ENCODE measurements at places on chromosomes 7 and 10.

- no peak for DNase-seq
These were observed 42.7 kb downstream of the LAMB1 start for GRCh38 chr7:107960272-107960671.

GRCh38 chr10:129761197-129761972 lies 202.7 kb downstream of the EBF3 start:
- DNase-seq, result no peak

DNA sequence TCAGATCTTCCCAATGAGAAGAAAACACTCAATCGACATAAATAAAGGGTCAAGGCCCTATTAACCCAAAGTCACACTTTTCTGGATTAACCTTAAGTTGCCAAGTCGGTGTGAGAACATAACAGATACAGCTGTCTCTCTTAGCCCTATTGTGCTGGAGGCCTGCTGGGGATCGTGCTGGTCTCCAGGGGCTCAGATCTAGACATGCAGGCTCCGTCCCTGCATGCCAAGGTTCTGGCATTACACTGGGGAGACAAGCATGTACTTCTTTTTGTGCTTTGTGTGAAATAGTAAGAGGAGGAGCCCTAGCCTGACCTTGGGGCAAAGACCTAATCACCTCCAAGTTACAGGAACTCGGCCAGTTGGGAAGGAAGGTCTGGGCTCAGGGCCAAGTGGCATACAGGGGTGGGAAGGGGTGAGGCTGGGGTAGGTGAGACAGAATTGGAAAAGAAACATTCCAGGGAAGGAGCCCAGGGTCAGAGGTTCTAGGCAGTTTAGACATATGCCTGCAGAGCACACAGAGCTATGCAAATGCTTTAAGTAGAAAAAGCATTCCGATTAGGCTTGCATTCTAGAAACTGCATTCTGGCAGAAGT lies 216.4 kb downstream of the HECW1 start:
- DNase-seq, result no peak

DNA sequence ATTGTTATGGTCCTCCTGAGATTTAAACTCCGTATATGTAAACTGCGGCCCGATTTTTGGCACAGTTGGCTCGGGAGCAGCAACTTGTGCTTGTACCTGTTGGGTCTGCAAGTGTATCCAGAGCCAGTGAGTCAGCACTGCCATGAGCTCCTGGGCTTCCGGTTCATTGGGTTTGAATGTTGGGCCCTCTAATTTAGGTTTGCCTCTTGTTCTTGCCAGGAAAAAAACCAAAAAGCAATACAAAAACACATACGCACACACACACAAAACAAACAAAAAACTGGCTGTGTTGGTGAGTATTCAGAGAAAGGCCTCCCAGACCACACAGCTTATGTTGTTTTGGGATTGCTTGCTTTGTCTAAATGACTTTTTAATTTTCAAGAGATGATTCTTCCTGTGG lies 26.3 kb downstream of the SND1 start:
- no peak for DNase-seq

DNA sequence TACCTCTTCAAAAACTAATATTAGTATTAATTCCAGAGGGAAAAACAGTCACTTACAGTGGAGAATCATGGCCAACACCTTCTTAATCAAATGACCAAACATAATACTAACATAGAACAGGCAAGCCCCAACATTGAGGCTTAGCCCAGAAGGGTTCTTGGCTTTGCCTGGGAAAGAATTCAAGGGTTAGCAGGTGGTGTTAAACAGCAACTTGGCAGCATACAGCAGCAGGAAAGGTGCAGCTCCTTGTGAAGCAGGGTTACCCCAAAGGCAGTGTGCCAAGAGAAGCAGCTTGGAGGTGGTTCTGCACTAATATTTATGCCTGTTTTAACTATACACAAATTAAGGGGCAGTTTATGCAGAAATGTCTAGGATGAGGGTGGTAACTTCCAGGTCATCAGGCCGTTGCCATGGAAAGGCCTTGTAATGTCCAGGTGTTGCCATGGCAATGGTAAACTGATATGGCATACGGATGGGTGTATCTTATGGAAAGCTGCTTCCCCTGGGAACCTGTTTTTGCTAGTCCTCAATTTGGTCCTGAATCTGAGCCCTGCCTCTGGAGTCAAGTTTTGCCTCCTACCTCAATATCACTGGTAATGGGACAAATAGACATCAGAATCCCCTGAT lies 27.2 kb upstream of the BEND7 start:
- no peak for DNase-seq

All from GM03348 (cell line).